ENCODE measurements at places on chromosomes 13 and 19.

DNA sequence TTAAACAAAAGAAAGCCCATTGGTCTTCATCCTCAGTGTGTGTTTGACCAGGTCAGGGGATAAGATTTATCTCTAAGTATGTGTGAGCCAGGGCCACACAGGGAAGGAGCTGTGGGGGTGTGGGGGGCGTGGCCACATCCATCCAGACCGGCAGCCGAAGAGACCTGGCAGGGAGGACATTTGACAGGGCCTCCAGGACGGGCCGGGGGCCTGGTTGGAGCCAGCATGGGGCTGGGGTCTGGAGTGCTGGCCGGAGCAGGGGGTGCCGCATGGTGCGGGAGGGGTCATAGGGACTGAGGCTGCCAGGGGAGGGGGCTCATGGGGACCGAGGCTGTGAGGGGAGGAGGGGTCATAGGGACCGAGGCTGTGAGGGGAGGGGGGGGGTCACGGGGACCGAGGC is 20.4 kb upstream of the GNA15 start:
- no peak for DNase-seq

DNA sequence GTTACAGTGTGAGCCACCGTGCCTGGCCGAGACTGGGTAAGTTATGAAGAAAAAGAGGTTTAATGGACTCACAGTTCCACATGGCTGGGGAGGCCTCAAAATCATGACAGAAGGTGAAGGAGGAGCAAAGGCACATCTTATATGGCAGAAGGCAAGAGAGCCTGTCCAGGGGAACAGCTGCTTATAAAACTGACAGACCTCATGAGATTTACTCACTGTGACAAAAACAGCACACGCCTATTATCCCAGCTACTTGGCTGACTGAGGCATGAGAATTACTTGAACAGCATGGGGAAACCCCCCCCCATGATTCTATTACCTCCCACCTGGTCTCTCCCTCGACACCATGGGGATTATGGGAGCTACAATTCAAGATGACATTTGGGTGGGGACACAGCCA is 23.4 kb upstream of the ZNF561 start:
- no peak for DNase-seq

DNA sequence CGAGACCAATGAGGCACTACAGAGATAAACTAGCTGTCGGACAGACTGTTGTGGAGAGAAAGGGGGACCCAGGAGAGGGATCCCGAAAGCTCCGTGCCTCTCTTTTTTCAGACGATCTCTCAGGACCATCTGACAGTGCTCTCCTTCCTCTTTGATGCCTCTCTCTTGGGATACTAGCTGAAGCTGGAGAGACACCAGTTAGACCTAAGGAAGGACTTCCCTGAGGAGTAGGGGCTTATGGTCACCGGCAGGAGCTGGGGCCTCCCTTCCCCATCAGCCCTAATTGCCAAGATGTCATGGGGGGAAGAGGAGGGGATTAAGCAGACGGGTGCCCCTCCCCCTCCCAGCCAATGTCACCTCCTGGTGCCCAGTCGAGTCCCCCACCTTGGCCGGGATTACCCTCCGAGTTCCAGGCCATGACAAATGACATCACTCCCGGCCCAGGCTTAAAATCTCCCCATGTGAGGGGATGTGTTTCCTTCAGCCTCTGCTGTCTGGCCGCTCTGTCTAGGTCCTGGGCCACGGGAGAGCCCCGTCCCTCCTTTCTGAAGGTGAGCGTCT is at the start of gene CRX:
Gene CRX, plus strand, starts transcription at position 478 of the 561 bp plus-strand sequence. CDS start 12,507 bp downstream, outside the sequence.
- no peak for DNase-seq

GRCh38 chr13:94968040-94968756 is 255.9 kb upstream of the SOX21 start:
- DNase-seq = no peak

GRCh38 chr13:42271337-42272114 is 426 bp upstream of the AKAP11 start:
- peak; percentile 96 for DNase-seq

DNA sequence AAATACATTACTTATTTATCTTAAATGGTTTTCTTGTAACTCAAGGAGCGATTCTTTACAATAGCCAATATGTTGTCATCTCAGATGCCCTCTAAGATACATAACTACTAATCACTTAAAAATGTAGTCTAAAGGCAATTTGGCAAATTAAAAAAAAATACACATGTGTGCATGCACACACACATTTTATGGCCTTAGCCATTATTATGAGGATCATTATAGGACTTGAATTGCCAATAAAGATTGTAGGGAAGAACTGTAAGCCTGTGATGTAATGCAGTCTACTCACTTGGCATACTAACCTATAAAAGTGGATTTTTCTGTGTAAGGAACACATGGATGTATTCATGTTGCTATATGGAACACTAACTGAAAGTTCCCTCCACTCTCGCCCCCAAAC is 274.3 kb downstream of the SHISA2 start:
- no peak for DNase-seq

GRCh38 chr19:2714531-2715269 is 6.5 kb downstream of the DIRAS1 start:
- DNase-seq = no peak

- DNase-seq = no peak
Observed at GRCh38 chr13:73656863-73657262, 477.3 kb downstream of the KLF12 start.

GRCh38 chr13:51249770-51250741 is 27.9 kb downstream of the FAM124A start:
- DNase-seq = no peak

GRCh38 chr19:11924886-11925650 is at the start of gene ZNF700:
Gene ZNF700 (plus strand): TSS chr19:11925107. CDS start chr19:11925211, 104 bp downstream.
- peak; percentile 95 for DNase-seq

GRCh38 chr13:31951215-31951678 is 80.3 kb upstream of the FRY start:
- DNase-seq = no peak

DNA sequence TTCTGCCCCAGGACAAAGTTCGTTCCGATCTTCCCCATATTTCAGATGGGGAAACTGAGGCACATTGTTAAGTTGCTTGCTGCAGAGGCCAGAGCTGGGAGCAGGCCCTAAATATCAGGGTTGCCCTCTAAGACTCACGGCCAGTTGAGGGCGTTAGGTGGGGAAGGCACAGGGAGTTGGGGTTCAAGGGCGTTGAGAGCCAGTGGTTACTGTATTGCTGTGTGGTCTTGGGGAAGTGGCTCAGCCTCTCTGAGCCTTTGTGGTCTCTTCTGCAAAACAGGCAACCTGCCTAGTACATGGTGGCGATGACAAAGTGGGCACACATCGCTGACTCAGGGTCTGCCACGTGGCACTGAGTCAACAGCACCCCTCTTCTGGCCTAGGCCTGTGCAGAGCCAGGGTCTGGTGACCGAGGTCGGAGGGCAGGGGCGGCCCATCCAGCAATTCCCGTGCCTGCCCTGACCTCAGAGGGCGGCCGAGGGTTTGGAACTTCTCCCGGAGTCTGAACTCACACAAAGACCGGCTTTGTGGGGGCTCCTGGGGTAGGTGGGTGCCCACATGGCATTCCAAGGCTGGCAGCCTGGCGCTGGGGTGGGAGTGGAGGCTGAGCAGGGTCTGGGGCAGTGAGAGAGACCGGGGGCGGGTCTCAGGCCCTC is 10.2 kb downstream of the TNFAIP8L1 start:
- no peak for DNase-seq
